NCI-H748 treated with DMSO at 0.1 percent for 48 hours (cell line): ENCODE measurements at places on chromosomes 12 and 14.

DNA sequence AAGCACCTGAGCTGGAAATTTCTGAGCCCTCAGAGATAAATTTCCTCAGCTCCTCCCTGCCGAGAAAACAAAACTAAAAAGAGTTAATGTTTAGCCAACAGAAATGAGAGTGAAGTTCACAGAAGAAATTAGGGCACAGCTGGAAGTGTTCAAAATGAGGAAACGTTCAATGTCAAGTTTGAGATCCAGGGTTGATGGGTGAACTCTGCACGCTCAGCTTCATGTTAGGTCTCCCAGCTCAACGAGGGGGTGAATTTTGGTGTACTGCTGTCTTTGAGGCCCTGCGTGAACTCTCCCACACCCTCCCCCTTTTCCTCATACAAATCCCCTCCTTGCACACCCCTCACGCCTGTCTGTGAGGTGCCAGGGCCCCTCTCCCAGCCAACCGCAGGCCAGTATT lies 13.3 kb upstream of the OAS3 start:
- no peak for DNase-seq

GRCh38 chr12:30602678-30603077 lies 93.0 kb downstream of the IPO8 start:
- DNase-seq = no peak

- DNase-seq = no peak
Observed at GRCh38 chr12:124571556-124571955, 4.1 kb upstream of the NCOR2 start.

DNA sequence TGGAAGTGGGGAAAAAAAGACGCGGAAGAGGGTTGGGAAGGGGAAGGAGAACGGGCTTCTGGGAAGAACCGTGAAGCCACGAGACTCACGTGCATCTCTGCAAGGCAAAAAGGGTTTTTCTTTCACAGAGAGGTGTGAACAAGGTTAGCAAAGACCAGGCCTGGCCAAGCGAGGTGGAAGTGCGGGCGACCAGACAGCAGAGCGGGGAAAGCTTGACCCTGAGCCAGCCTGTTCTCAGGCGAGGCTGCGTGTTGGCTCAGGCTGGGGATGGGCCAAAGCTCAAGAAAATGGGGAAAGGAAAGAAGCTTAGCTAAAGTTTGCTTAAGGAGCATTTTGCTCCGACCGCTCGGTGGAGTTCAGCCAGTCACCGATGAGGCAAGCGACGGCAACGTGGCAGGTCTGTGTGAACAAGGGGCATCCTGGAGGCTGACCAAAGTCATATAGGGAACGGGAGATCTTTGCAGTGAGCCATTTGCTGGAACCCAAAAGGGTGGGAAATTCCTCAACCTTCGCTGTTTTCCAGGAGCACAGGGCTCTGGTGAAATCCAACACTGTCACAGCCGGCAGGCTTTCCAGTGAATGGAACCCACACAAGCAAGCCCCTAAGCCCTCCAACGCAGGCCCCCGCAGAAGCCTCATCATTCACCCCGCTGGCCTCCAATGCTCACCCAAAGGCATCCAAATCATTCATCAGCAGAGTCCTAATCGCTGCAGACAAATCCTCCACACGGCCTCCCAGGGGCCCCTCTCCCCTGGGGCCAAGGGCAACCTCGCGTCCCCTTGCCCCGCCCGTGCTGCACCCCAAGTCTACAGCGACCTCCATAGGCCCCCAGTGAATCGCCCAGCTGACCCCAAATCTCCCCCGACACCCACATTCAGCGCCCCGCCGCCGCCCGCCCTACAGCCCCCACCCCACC lies 754 bp downstream of the ZNF605 start:
- no peak for DNase-seq

GRCh38 chr12:67382241-67382871 lies 113.2 kb downstream of the CAND1 start:
- DNase-seq = no peak

DNA sequence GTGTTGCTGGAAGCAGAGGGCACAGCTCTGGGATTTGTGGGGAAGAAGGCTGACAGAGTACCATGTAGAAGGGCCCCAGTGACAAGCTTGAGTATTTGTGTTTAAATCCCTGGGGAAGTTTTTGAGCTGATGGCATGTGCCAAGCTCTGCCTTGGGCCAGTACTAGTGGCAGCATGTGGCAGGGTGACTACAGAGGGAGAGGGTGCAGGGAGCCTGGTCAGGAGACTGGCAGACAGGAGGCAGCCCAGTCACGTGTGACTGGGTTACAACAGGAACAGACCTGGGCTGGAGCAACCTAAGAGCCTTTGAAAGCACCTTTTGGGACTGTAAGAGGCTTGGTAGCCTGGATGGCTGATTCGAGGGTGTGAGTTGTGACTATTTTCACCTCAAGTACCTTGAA lies 112.1 kb downstream of the TSPAN9 start:
- DNase-seq = no peak

- no peak for DNase-seq
Observed at GRCh38 chr12:30533558-30534265, 162.0 kb downstream of the IPO8 start.

DNA sequence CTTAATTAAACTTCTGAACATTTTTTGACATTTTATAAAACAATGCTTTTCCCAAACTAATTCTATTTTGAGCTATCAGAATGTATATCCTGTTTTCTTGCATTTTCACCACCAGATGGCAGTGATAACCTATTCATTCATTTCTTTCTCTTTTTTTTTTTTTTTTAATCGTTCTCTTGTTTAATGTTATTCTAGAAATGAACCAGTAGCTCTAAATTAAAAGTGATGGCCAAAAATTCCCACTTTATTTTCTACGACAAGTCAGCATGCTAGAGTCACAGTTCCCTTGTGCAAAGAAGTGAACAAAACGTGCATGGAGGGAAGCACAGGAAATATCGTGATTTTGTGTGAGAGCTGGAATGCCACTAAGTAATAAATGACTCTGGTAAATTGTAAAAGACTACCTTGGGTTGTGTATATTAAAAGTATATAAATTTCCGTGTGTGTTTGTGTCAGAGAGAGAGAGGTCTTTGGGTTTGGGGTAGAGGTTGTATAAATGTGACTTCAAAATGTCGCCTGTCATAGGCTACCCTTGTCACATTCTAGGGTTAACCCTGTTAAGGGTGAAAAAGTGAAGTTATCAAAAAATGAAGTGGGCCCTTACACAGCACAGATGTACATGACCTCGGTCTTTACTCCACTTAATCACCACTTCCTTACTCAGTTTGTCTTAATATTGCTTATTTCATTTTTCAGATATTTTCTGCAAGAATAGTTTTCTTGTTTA lies 40.4 kb upstream of the LDHB start:
- peak; percentile 2 for DNase-seq

DNA sequence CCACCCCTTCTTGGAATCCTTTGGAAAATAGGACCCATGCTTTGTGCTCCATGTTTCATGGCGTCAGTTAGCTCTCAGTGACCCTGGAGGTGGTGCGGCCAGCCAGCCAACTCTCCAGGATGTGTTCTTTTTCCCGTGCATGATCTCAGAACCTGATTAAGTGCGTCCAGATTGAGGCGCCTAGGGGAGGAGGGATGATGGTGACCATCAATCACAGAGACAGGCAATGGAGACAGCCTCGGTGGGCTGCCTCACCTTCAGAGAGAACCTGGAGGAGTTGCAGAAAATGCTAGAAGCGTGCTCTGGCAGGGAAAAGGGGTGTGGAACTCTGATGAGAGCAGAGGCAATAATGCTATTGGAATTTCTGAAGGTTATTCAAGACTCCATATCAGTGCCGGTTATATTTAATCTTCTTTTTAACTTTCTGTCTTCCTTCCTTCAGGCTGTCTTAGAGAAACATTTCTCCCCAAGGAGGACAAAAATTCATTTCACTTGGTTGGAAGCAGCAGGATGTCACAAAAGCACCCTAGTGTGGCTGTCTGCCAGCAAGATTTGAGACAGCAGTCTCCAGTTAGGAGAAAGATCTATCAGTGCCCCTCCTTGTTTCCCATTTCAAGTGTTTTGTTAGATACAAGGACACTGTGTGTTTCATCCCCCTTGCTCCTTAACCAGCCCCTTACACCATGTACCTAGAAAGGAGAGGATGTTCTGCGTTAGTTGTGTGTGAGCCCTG lies 53.3 kb upstream of the IGF1 start:
- DNase-seq = no peak
